ENCODE measurements at places on chromosomes 6 and 20.

DNA sequence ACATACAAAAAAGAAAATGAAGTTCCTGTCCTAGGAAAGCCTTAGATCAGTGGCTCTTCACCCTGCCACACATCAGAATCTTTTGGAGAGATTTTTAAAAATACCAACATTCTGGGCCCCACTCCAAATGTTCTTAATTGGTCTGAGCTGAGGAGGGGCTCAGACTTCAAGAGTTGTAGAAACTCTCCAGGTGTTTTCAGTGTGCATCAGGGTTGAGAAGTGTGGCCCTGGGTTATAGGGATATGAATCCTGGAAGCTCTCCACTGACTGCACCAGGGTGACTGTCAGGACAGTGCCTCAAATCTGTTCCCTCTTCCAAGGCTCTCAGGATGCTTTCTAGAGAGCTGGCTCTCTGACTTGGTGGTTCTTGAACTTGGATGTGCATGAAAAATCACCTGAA is 5.5 kb upstream of the MYLK2 start:
- DNase-seq = no peak

GRCh38 chr6:116019428-116019827 is 41.3 kb downstream of the FRK start:
- DNase-seq = no peak

DNA sequence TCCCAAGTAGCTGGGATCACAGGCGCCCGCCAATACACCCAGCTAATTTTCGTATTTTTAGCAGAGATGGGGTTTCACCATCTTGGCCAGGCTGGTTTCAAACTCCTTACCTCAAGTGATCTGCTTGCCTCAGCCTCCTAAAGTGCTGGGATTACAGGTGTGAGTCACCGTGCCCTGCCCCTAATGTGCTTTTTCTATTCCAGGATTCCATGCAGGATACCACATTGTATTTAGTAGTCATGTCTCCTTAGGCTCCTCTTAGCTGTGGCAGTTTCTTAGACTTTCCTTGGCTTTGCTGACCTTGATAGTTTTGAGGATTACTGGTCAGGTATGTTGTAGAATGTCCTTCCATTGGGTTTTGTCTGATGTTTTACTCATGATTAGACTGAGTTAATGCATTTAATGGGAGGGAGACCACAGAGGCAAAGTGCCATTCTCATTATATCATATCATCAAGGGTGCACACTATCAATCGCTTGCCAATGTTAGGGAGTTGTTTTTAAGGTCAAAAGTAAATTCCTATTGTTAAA is 39.6 kb upstream of the TNFAIP3 start:
- no peak for DNase-seq

DNA sequence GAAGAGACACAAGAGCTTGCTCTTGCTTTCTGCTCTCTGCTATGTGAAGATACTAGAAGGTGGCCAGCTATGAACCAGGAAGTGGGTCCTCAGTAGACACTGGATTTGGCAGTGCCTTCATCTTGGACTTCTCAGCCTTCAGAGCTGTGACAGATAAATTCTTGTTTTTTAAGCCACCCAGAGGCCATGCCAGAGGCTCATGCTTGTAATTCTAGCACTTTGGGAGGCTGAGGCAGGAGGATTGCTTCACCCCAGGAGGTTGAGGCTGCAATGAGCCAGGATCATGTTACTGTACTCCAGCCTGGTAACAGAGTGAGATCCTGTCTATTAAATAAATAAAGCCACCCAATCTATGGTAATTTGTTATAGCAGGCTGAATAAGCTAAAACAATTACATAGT is 185.5 kb upstream of the SALL4 start:
- DNase-seq = no peak

Data from T-helper 2 cell treated with Interferon-gamma antibody and Interleukin-4, amounts not matched to agents 5 μg/mL and 100 μg/mL, for 36 hours (primary cell).